ENCODE measurements at places on chromosomes 12 and 14.

GRCh38 chr12:42076976-42077375, 67.7 kb downstream of the GXYLT1 start:
- no peak for DNase-seq

DNA sequence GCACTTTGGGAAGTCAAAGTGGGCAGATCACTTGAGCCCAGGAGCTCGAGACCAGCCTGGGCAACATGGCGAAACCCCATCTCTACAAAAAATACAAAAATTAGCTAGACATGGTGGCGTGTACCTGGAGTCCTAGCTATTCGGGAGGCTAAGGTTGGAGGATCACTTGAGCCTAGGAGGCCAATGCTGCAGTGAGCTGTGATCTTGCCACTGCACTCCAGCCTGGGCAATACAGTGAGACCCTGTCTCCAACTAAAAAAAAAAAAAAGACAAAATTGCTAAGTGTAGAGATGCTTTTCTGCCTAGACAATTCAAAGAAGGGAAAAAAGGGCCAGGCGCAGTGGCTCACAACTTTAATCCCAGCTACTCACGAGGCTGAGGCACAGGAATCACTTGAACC, 3.4 kb upstream of the LRP6 start:
- DNase-seq = no peak

DNA sequence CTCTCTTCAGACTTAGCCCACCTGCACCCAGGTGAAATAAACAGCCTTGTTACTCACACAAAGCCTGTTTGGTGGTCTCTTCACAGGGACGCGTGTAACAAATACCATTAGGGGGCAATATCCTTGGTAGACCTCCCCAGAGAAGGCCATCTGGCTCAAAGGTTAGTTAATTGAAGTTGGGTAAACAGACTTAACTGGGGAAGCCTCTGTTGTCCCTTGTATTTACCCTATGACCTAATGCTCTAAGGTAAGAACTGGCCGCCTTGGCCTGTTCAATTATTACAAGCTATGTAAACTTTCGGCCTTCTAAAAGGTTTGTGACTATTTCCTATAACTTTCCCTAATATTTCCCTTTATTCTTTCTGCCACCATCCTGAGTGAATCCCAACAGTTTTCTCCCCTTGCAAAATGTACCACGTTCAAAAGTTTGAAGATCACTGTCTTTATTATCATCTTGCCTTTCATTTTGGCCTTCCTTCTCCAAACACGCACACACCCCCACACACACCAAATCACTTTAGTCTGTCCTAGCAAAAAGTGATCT, 15.3 kb upstream of the LYZ start:
- no peak for DNase-seq

GRCh38 chr14:56044196-56044595, 74.0 kb upstream of the PELI2 start:
- DNase-seq = no peak

DNA sequence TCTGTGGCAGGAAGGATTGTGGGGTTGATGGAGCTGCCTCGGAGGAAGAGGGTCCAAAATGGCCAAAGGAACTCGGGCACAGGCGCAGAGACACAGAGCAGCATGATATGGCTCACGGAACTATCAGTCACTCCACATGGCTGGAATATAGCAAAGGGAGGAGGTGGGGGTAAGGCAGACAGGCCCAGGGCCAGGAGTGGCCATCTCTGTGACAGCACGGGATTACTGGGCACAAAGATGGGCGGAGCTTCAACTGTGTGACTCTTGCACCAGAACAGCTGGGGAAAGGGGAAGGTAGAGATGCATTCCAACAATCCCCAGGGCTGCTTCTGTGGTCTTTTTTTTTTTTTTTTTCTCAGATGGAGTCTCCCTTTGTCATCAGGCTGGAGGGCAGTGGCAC, 24.8 kb upstream of the EML1 start:
- peak; percentile 53 for DNase-seq

DNA sequence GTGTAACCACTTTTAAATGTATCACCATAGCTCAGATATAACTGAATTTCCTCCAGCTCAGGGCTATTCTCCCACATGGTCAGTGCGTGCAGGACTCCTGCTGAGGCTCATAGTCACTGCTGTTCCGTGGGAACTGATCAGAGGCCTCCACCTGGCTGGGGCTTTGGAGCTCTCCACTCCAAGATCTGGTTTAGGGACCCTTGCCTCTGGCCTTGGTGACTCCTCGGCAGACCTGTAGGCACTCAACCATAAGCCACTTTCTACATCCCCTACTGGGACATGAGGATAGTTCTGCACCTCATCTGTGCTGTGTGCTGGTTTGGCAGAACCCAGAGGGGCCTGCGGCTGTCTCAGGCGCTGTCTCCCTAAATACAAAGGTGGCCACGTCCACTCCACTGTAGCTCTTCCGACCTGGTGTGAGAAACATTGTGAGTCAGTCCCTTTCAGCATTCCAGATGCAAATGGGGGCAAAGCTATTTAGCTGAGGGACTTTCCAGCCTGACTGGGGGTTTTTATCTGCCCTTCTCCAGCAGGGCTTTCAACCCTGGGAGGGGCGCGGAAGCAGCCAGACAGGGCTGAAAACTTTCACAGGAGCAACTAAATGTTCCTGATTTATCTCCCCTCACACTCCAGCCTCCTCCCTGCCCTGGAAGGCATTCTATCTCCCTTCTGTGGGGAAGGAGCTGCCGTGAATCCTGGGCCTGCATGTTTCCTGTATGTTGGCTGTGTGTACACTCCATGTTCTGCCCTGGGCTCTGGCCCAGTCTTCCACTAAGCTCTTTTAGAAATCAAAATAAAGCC, 218.3 kb upstream of the DAAM1 start:
- DNase-seq = peak; percentile 27

- no peak for DNase-seq
Observed at GRCh38 chr12:9147461-9147860, 31.7 kb upstream of the A2M start.

DNA sequence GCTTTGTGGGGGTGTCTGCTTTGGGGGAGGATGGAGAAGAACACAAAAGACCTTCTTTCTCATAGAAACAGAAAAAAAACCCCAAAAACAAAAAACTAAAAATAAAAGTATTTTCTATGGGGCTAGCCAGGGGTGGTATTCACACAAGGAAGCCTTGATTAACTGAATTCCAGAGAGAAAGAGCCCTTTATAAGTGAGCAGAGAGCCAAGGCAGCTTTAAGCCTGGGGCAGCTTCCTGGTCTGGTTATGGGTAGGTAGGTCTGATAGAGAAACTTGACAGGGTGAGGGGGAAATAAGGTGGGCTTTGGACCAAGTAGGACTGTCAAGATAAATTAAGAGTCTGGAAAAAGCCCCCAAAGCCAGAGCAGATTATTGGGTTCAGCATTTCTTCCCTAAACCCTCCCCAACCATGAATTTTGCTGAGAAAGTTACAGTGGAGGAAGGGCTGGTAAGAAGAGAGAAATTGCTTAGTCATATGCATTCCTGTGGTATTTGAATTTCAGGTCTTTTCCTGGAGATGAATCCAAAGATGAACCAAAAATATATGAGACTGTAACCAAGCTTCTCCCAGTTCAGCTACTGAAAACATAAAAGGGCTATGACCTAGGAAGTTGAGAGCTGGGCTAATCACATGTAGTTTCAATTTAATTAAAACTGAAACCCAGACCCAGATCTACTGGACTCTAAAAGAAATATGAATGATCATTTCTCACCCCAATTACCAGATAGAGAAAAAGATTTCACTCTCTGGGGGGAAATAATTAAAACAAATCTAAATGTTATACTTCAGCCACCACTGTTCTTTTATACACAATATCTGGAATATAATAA, 144.8 kb downstream of the TBC1D30 start:
- peak; percentile 9 for DNase-seq

GRCh38 chr12:121786440-121786825, 7.1 kb downstream of the RHOF start:
- DNase-seq = peak; percentile 95

DNA sequence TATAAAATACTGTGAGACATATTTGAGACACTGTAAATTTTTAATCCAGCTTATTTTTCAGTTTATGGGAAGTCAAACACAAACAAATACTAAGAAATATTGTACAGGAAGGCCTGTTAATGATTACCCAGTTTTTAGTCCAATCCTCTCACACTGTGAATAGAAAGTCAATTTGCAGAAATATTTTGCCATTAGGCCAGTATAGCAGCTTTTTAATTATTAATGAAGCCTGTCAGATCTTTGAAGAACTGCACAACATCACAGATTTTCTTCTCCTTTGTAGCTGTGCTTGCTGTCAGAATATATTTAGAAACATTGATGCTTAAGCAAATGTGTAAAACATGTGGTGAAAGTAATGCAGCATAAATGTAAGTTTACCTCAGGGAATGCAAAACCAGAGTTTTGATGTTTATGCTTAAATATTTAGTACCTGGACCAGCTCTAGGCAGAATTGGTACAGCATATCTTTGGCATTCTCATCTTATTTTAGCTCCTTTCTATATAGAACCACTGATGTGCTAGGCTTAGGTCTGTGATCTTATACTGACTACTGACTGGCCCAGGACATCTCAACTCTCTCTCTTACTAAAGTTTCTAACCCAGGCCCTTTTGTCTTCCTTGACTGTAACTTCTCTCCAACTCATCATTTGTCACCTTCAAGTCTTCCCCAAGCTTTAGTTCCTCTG, 230.8 kb upstream of the NAV3 start:
- DNase-seq = no peak

GRCh38 chr14:57508756-57509155, 15.1 kb upstream of the CCDC198 start:
- DNase-seq = no peak

DNA sequence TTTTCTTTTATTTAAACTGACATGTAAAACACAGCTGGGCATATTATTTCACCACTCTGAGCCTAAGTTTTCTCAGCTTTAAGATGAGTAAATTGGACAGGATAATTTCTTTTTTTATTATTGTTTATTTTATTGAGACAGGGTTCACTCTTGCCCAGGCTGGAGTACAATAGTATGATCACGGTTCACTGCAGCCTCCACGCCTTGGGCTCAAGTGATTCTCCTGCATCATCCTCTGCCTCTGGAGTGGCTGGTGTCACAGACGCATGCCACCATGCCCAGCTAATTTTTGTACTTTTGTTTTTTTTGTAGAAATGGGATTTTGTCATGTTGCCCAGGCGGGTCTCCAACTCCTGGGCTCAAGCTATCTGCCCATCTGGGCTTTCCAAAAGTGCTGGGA, 12.7 kb downstream of the BMAL2 start:
- no peak for DNase-seq

DNA sequence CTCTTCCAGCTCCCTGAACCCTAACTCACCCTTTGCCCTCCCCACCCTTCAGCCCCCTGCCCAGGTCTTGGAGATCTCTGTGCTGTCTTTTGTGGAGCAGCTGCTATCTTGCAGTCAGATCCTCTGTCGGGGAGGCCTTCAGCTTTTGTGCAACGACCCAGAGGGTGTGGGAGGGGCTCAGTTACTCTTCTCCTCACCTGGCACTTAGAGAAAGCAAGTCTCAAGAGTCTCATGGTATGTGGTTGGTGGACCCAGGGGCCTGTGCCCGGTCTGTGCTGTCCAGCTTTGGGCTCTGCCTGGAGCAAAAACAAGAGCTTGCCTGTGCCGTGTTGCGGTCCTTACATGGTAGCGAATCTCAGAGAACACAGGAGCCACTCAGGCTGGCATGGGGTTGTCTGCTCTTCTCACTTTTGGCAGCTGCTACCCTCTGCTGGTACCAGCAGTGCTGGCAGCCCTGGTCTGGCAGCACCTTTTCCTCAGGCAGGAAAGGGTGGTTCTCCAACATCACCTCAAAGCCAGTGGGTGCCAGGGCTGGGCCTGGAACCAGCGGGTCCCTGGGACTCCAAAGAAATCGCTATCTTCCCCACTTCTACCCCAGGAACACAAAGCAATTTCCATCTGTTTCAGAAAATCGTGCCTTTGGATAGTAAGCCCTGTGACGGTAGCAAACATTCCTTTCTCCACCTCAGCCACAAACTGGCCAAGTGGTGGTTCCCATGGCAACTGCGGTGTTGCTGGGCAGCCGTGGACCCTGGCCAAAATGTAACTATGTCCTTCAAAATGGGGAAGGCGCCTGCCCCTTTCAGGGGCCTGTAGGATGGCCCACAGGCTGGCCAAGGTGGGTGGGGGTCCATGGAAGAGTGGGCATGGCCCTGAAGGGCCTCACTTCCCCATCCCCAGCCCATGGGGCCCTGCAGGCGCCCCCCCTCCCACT, 90.0 kb downstream of the RIN3 start:
- DNase-seq = peak; percentile 88

- no peak for DNase-seq
Observed at GRCh38 chr14:98599082-98599481, 672.9 kb downstream of the BCL11B start.

GRCh38 chr14:60204843-60205774, 39.9 kb upstream of the DHRS7 start:
- no peak for DNase-seq

- no peak for DNase-seq
Observed at GRCh38 chr14:81144824-81145603, 75.7 kb downstream of the GTF2A1 start.

GRCh38 chr14:97902630-97903029, 1105.4 kb downstream of the VRK1 start:
- no peak for DNase-seq

- DNase-seq = no peak
Observed at GRCh38 chr12:24361877-24362580, 412.6 kb upstream of the SOX5 start.

GRCh38 chr14:61625165-61625564, 70.1 kb upstream of the HIF1A start:
- DNase-seq = no peak

DNA sequence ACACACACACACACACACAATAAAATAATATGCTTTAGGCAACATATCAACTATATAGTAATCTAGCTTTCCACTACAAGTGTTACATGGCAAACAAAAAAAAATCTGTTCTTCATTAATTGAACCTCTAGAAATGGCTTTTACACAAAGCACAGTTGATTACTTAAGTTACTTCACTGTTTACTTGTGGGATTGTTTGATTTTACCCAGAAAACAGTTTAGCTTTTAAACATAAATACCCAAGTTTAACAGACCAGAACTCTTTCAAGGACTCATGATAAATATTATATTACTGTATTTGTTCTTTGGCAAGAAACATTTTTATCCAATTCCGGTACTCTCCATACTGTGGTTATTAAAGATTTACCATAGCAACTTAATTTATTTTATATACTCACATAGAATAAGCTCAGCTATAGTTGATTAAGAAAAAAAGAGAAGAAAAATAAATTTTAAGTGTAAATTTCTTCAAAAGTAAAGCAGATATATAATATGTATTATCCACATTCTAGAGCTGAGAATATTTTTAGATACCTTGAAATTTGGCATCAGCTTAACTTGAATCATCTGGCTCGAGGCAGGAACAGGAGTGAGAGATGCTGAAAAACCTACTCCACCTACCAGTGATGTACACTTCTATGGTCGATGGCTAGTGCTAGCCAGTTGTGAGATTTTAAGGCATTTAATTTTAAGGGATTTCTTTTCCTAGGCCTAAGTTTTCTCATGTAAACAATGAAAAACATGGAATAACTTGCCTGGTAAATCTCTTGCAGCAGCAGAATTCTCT, 126.0 kb downstream of the BTG1 start:
- no peak for DNase-seq

DNA sequence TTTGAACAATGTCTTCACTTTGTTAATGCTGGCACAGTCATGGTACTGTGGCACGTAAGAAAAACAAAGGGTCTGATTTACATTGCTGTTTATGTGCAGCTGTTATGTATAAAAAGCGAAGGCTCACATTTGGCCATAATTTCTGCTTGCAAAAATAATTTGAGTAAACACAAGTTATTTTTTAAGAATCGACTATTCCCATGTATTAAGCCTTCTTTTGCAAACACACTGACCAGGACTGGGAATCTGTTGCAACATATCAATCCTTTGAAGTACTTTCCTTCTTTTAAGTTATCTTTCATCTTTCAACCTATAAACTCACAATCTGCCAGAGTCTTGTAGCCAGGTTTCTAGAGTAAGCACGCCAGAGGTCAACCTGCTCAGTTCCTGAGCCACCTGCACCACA, 145.4 kb upstream of the BMP4 start:
- no peak for DNase-seq

Data from fibroblast of upper back skin (primary cell).